ENCODE measurements at places on chromosomes 6 and 20.

DNA sequence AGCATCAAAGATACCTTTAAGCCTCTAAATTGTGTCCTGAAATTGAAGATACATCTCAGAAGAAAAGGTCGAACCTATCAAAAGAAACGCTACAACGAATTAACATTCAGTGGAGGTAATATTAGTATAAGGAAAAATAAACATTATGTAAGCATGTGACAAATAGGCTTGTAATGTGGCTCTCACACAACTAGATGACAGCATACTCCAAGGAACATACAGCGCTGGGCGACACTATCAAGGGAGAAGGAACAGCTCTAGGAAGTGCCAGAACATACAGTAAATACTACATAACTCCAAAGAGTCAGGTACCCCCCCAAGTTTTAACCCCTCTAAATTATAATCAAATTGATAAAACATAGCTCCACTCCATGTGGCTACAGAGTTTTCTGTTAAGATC is 103.5 kb downstream of the LAMP5 start:
- peak; percentile 11 for DNase-seq

DNA sequence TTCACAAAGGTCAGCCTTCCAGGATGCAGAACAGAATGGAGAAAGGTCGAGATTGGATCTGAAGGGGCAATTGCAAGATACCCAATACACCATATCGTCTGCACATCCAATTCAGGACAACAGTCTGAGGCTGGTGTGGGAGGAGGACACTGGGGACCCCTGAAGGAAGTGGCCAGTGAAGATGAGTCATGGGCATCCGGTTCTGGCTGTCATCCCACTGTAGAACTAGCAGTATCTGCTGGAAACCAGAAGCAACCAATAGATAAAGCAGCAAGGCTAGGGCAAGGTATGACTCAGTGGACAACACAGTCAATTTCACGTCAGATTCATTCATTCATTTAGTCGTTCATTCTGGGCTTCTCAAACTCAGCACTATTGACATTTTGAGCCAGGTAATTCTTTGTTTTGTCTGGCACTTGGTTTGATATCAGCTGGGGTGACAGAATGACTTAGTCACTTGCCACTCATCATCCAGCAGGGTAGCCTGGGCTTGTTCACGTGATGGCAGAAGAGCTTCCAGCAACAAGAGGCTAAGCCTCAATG is 30.3 kb upstream of the SHLD1 start:
- DNase-seq, result no peak

- no peak for DNase-seq
These were observed 500 bp downstream of the LTV1 start for GRCh38 chr6:143843677-143843999.

GRCh38 chr20:53513489-53514298 is 79.9 kb downstream of the ZNF217 start:
- DNase-seq, result no peak

DNA sequence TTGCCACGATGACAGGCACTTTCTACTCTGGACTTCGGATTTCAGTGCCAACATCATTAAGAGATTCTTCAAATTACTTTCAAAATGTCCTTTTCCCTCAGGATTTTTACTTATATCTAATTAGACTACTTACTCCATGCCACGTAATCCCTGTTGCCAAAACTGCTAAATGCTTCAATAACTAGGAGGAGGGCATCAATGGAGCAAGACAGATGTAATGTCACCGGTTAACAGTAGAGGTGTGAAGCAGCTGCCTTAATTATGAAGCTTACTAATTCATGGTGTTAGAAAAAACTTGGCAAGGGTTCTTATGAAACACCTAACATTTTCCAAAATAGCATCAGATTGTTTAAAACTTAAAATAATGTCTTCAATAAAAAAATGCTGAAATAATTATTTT is 111.2 kb upstream of the SIM1 start:
- DNase-seq, result no peak

DNA sequence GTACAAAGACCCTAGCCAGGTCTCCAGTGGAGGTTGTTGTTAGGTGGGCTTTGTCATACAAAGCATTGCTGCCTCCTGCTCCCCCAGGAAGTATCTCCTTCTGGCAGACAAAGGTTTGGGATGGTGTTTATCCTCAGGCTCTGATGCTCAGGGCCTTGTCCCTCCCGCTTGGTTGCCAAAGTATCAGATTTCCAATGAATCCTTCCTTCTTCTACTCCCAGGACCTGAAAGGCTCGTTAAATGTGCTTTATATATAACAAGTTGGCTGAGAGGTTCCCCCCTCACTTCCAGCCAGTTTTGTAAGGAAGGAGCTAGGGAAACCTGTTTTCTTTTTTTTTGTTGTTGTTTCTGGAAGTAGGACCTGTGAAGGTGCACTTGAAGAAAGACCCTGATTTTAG is 14.4 kb downstream of the PTK7 start:
- no peak for DNase-seq

DNA sequence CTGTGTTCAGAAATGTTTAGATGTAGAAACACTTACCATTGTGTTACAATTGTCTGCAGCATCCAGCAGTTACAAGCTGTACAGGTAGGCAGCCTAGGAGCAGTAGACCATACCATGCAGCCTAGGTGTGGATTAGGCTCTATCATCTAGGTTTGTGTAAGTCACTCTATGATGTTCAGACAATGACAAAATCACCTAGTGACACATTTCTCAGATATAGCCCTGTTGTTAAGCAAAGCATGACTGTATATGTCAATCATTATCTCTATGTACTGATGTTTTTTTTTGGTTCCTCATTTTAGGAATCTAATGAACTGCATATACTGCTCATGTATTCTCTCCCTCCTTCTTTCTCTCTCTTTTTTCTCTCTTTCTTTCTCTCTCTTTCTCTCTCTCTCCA is 22.2 kb downstream of the CST8 start:
- DNase-seq, result no peak

DNA sequence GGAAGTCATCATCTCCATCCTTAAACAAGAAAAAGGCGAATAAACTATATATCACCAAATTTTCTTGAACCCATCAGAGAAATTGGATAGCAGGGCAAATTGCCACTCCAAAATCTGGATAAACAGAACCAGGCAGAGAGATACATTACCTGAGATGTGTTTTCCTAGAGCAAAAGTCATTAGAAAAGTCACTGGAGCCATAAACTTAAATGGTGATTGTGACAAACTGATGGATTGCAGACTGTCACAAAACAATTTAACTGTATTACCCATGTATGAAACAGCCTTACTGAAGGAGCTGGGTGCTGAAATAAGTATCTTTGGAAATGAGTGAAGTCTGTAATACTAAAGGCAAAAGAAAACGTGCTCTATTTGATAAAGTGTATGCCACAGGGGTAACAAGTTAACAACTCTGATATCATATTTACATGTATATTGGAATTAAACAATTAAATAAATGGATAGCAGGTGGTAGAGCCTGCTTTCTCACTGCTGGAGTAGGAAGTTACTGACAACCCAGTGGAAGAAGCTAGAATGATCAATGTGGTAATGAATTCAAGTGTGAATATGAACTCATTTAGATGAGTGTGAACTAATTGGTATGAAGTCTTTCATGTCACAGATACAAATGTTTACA is 186.9 kb downstream of the LMBRD1 start:
- DNase-seq, result no peak

DNA sequence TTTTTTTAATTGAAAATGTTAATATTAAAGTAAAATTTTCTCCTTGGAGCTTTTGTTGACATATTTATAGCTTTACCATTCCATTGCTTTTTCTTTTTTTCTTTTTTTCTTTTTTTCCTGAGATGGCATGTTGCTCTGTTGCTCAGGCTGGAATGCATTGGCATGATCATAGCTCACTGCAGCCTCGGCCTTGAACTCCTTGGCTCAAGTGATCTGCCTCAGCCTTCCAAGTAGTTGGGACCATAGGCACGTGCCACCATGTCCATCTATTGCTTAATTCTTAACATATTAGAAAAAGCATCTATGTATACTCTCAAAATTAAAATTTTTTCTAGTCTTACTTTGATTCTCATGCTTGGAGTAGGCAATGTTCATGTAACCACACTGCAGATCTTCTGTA is 43.0 kb downstream of the RALGAPB start:
- DNase-seq, result no peak

- DNase-seq, result no peak
These were observed 374.9 kb upstream of the FLRT3 start for GRCh38 chr20:14712302-14712739.

DNA sequence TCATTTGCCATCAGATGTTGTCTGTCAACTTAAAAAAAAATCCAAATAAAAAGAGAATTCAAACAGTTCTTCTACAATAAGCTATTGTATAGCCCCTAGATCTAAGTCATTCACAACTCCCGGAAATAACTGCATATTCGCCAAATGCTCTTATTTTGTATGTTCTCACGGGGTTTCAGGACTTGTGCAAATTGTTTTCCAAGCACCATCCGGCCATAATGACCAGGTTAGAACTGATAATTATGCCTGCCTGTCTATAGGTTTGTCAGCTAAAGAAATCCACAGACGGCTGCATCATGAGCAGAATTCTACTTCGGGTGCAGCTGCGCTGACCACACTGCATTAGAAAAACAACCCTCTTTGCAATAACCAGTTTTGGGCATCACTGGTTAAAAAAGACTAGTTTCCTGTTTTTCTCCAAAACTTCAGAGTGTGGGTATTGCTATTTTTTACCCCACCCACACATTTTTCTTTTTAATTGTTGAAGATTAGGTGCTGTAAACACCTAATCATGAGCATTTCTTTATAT is 87.7 kb downstream of the HIVEP2 start:
- DNase-seq, result no peak

GRCh38 chr6:23305325-23305943 is 736.1 kb downstream of the HDGFL1 start:
- DNase-seq, result no peak

GRCh38 chr20:45508068-45508886 is 7.1 kb downstream of the SPINT3 start:
- no peak for DNase-seq

DNA sequence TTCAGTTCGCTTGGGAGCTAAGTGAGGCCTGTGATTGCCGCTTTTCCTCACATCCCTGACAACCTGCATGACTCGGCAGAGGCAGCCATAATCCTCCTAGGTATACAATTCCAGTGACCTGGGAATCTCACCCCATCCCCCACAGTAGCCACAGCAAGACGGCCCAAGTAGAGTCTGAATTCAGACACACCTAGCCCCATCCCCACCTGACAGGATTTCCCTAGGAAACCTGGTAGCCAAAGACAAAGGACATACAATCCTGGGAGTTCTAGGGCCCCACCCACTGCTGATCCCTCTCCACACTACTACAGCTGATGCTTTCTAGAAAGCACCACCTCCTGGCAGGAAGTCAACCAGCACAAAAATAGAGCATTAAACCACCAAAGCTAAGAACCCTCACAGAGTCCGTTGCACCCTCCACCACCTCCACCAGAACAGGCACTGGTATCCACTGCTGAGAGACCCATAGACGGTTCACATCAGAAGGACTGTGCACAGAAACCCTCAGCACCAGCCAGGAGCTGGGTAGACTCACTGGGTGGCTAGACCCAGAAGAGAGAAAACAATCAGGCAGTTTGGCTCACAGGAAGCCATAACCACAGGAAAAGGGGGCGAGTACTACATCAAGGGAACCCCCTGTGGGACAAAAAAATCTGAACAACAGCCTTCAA is 17.9 kb upstream of the RUNX2 start:
- DNase-seq, result no peak

DNA sequence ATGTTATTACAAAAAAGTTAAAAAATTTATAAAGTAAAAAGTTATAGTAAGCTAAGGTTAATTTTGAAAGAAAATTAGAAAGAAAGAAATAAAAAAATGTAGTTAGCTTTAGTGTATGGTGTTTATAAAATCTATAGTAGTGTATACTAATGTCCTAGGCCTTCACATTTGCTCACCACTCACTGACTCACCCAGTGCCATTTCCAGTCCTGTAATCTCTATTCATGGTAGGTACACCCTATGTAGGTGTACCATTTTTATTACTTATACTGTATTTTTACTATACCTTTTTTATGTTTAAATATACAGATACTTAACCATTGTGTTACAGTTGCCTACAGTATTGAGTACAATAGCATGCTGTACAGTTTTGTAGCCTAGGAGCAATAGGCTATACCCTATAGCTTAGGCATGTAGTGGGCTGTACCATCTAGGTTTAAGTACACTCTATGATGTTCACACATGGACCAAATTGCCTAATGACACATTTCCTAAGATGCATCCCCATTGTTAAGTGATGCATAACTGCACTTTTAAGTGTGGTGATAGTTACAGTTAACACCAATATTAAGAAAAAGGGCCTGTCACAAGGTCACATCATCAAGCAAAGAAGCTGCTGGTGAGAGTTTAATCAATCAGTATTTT is 8.0 kb downstream of the CD2AP start:
- no peak for DNase-seq

DNA sequence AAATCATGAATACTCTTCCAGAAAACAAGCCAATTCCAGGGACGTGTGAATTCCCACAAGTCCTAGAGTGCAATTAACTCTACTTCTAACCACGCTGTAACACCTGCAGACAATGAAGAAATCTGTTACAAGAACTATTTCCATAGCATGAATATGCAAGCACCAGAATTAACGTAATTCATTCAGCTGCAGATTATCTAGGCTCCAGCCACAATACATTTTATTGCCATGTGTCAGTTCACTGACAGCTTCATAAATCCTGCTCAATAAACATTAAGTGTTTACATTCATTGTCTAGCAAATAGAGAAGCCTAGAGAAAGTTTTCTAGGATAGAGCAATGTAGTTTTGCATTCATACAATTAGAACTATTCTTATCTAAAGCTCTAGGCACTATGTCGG is 1348.5 kb downstream of the GRIK2 start:
- DNase-seq, result no peak

- no peak for DNase-seq
These were observed 56.9 kb downstream of the RAMACL start for GRCh38 chr6:166529586-166529985.

DNA sequence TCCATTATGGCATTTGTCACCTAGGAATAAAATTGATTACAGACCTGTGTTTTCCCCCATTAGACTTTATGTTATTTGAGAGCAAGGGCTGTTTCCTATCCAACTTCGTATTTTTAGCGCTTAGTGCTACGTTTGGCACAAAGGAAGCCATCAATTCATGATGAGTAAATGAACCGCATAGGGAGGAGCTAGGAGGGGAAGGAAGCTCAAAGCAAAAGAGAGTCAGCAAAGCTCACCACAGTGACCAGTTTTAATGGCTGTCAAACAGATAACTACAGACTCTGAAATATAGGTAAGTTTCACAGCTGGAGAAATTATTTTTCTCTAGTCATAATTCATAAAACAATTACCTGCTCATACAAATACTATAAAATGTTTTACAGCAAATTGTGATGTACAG is 6.9 kb upstream of the SAMD3 start:
- DNase-seq, result no peak

- DNase-seq, result no peak
These were observed 95.2 kb downstream of the PLCB1 start for GRCh38 chr20:8227293-8227692.
